Esophagus squamous epithelium (tissue), 5 donors: ENCODE measurements at places on chromosomes 16 and 17. TPM values are rescaled to one million over a fixed set of nuclear protein-coding genes. Genes with fewer than 3 reads are reported as not detected.

DNA sequence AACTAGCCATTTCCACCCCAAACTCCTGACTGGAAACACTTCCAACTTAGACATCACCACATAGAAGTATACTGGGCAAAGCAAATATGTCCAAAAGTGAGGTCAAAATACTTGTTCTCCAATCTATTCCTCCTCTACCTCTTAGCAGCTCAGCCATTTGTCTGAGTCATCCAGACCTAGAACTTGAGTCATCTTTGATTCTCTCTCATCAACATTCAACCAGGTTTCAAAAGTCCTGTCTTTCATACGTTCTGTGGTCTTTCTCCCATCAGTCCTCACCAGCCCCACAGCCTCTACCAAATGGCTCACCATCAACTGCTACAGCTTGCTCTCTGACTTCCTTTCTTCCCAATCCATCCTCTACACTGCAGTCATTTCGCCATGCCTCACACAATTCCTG is 6.8 kb downstream of the ANKFY1 start:
- peaks cover 17% of the 10 kb centered on the region for H3K36me3 ChIP-seq
- H3K4me1 ChIP-seq: peaks cover 12% of the 10 kb centered on the region
- H3K27ac ChIP-seq: no peak overlapping the region
- H3K27me3 ChIP-seq: no peaks in the 10 kb centered on the region

DNA sequence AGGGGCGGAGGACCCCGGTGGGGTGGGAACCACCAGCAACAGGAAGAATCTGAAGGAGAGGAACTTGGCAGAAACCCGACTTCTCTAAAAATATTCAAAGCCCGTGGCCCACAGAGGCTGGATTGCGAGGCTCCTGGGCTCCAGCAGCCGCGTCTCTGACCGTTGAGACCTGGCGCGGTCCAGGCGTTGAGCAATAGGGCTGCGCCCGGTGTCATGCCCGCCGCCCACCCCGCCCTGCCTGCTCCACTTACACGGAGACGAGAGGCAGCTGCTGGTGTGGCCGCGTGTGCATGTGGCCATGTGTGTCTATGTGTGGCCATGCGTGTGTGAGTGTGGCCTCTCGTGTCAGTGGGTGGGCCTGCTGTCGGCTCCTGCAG is 83.6 kb downstream of the IRF8 start:
- no peaks in the 10 kb centered on the region for H3K27me3 ChIP-seq
- no peak overlapping the region for H3K4me3 ChIP-seq
- H3K36me3 ChIP-seq: no peaks in the 10 kb centered on the region
- H3K27ac ChIP-seq: no peak overlapping the region
- DNase-seq: no peak
- H3K4me1 ChIP-seq: peaks cover 4% of the 10 kb centered on the region

MRPL38 gene
- total RNA-seq: 49.2 TPM

- no peak overlapping the region for H3K4me3 ChIP-seq
- no peaks in the 10 kb centered on the region for H3K36me3 ChIP-seq
- H3K27me3 ChIP-seq: no peaks in the 10 kb centered on the region
Measured at GRCh38 chr16:50393858-50394802, 25.3 kb upstream of the BRD7 start.

DNA sequence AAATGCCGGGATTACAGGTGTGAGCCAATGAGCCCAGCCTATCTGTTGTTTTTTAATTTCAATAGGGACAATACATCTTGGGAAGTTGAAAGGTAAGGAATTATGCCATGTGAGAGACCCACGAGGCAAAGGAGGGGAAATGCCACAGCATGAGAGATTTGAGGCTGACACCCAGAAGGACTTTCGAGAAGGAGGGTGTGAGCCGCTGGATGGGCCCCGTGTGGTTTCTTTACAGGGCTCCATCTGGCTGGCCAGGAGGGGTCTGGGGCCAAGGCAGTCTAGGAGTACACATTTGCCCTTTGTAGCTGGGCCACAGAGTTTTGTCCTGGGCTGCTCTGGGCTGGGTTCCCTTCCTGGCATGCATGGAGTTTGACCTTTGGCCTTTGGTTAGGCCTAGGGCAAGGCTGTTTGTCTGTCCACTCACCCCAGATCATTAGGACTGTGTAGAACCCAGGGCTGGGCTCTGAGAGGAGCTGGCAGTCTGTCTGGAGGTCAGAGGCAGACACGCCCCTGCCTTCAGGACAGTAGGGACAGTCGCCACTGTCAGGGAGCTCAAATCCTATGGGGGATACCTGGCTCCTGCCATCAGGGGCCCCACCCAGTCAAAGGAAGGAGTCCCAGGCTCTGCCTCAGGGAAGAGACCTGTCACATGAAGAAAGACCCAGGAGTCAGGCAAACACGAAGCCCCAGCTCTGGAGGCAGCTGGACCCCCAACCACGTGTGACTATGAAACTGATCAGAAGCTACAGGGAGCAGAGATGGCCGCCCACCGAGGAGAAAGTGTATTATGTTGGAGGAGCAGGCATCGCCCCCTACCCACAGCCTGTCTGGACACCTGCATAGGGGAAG is 24.2 kb upstream of the NXPH3 start:
- H3K27me3 ChIP-seq: no peaks in the 10 kb centered on the region
- DNase-seq: no peak
- H3K36me3 ChIP-seq: no peaks in the 10 kb centered on the region
- peaks cover 5% of the 10 kb centered on the region for H3K4me1 ChIP-seq
- no peak overlapping the region for H3K27ac ChIP-seq
- H3K4me3 ChIP-seq: no peak overlapping the region

DNA sequence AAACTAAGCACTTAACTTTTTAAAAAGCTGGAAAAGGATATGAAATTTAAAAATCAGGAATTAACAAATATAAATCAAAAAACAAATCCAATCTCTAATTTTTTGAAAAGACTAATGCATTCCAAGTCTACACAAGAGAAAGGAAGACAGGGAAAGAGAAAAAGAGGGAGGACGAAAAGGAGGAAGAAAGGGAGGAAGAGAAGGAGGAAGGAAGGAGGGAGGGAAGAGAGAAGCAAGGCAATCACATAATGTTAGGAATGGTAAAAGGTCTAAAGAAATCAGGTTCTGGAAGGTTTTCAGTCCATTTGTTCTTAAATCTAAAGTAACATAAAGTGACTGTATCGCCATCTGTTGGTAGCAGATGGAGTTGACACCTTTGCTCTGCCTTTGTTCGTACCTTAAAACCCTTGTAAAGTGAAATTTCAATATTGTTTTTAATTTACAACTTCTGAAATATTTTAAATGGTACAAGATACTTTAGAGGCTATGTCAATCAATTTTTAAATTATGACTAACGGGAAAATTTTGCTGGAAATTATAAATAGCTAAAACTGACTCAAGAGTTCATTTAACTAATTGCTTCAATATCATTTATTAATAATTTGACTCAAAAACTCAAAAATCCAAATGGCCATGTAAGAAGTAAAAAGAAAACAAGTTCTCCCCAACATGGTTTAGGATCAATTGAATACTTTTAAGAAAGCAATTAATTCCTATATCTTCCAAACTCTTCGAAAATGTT is 20.4 kb upstream of the CDYL2 start:
- DNase-seq: no peak
- no peaks in the 10 kb centered on the region for H3K36me3 ChIP-seq
- H3K4me1 ChIP-seq: no peaks in the 10 kb centered on the region
- H3K4me3 ChIP-seq: no peak overlapping the region

FBXL16 gene
- total RNA-seq: 3.1 TPM

DNA sequence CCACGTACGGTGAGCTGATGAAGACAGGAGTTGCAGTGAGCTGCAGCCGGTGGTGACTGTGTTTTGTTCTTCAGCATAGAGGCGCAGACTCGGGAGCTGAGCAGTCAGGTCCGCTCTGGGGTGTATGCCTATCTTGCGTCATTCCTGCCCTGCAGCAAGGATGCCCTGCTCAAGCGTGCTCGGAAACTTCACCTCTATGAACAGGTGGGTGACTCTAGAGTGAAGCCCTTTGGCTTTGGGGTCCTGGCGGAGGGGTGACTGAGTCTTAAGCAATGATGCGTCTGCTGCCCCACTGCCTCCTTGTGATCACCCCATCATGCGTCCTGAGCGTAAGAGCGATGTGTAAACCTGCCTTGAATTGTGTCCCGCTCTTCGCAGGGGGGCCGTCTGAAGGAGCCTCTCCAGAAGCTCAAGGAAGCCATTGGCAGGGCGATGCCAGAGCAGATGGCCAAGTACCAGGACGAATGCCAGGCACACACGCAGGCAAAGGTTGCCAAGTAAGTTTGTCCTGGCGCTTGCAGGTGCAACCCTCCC is 22.9 kb downstream of the UBN1 start:
- H3K27me3 ChIP-seq: no peaks in the 10 kb centered on the region
- H3K4me1 ChIP-seq: no peaks in the 10 kb centered on the region
- H3K4me3 ChIP-seq: no peak overlapping the region
- DNase-seq: no peak
- peaks cover 36% of the 10 kb centered on the region for H3K36me3 ChIP-seq

CCDC78 gene
- total RNA-seq: under 0.01 TPM

GRCh38 chr17:60091908-60092331 is 13.2 kb upstream of the HEATR6 start:
- peak overlapping the region; percentile 15 for H3K4me3 ChIP-seq
- DNase-seq: no peak
- peaks cover 6% of the 10 kb centered on the region for H3K27me3 ChIP-seq
- H3K36me3 ChIP-seq: no peaks in the 10 kb centered on the region
- peak overlapping the region; percentile 56 for H3K27ac ChIP-seq

DNA sequence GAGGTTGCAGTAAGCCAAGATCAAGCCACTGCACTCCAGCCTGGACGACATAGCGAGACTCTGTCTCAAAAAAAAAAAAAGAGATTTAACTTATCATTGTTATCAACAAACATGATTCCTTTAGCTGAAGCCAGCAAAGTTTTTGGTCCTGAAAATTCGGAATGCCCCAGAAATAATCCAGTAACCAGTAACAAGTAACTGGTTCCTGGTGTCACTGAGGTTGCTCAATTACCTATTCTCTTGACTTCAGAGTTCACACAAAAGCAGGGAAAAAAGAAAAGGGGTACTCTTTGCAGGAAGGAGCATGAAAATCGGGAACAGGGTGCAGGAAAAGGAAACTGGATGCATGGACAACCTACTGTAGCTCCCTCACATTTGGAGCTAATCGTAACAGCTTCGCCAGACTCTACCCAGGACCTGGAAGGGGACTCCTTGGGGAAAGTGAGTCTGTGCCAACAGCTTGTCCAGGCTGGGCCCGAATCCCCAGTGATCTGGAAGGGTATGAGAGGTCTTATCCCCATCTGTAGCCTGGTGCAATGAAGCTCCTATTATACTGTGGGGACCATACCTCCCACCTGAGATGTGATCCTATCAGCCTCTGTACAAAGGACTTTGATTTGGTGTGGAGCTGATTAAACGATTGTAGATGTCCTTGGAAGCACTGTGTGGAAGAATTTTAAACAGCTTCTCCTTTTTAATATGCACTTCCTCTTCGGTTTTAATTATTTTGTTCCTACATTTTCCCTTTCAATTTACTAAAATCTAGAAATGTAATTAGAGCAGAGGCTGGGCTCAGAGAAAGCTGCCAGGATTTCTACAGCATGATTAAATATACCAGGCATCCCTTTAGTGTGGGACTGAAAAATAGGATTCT is 3.4 kb upstream of the SPOP start:
- H3K27ac ChIP-seq: peak overlapping the region; percentile 42
- no peak for DNase-seq
- peaks cover 15% of the 10 kb centered on the region for H3K4me1 ChIP-seq
- no peaks in the 10 kb centered on the region for H3K36me3 ChIP-seq
- H3K4me3 ChIP-seq: no peak overlapping the region
- no peaks in the 10 kb centered on the region for H3K27me3 ChIP-seq

DNA sequence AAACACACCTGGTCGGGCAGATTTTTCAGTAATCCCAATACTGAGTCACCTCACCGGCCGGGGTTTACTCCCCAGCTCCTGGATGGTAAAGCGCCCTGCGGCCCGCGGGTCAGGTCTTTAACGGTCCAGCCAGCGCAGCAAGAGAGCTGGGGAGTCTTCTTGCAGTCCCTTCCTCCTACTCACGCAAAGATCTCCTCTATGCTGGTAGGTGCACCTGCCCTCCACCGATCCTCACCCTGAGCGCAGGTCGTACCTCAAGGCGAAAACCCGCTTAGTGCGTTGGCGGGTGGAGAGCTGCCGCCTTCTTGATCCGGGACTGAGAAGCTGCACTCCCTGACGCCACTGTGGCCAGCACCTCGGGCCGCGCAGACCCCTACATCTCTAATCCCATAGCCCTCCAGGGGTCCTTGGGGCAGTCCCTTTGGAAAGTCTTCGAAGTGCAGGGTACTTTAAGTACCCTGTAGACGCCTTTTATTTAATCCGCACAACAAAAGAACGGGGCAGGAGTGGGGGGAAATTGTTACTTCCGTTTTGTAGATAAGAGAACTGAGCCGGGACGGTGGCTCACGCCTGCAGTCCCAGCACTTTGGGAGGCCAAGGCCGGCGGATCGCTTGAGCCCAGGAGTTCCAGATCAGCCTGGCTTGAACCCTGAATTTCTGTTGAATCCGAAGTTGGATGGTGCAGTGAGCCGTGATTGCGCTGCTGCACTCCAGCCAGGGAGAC is 10.4 kb upstream of the HOXB13 start:
- no peak for DNase-seq
- H3K4me3 ChIP-seq: no peak overlapping the region
- H3K27ac ChIP-seq: no peak overlapping the region
- H3K4me1 ChIP-seq: no peaks in the 10 kb centered on the region

GRCh38 chr16:30184096-30184890 is 891 bp downstream of the CORO1A start:
- H3K27me3 ChIP-seq: no peaks in the 10 kb centered on the region
- H3K27ac ChIP-seq: peak overlapping the region; percentile 87
- peak overlapping the region; percentile 78 for H3K4me3 ChIP-seq

MT3 gene
- not detected for total RNA-seq

DNA sequence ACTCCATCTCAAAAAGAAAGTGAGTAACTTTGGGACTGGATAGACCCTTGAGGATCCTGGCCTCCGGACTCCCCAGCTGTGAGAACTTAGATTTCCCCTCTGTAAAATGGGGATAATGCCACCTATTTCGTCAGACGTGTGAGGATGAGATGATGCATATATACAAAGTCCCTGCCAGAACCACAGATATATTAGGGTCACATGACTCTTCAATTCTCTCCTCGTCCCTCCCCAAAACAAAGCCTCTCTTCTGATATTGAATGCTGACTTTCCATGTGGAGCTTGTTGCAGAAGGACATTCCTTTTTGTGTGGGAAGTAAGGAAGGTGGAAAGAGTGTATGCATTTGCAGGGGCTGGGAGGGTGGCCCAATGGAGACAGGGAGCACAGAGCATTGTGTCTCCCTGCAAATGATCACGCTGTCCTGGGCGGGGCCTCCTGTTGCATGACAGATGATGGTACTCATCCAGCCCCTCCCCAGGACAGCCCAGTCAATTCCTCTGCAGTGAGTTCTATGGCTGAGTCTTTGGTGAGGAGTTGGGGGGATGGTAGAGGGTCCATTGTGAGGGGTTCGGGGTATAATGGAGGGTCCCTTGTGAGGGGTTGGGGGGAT is 35.1 kb upstream of the MGAT5B start:
- no peak overlapping the region for H3K4me3 ChIP-seq
- DNase-seq: no peak
- H3K27ac ChIP-seq: no peak overlapping the region

DNA sequence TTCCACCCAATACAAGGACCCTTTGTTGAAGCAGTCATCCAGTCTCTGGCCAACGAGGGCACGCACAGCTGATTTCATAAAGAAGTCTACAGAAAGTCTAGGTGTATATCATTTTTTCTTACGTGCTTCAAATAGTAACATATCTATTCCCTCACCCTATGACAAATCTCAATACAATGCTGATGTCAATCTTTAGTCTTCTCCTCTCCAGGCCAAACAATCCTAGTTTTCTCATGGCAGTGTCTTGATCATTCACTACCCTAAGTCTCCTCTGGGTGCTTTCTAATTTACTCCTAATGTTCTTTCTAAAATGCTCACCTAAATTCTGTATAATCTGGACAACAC is 92.6 kb downstream of the CACNG1 start:
- H3K4me1 ChIP-seq: no peaks in the 10 kb centered on the region
- H3K36me3 ChIP-seq: peaks cover 89% of the 10 kb centered on the region
- H3K27me3 ChIP-seq: no peaks in the 10 kb centered on the region
- no peak for DNase-seq
